AG10803 (cell line): ENCODE measurements at places on chromosomes 11 and 22.

DNA sequence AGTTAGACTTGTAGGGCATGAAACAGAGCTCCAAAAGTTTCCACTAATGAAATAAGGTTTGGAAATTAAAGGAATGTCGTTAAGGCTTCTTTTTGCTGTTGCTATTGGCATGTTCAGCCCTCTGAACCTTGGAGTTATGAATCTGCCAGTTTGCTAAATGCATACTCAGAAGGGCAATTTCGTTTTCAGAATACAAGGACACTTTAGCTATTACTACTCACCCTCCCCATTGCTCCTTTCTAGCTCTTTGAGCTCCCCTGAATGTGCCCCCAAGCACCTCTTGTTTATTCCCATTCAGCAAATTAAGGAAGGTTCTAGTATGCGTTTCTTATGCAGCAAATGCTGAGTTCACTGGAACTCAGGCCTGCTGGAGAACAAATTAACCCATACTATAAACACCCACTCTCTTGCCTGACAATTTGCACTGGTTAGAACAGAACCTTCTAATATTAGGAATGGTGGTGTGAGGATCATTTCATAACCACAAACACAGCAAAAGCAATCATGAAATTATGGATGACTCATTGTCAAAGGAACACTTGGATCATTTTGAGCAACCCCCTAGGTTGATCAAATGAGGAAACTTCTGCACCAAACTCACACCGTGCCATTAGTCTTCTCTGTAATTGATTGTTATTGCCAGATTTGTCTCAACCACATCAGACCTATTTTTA, 26.2 kb upstream of the LIN7C start:
- DNase-seq: peak; percentile 31

GRCh38 chr11:100857236-100858005, 170.3 kb downstream of the ARHGAP42 start:
- DNase-seq: no peak

DNA sequence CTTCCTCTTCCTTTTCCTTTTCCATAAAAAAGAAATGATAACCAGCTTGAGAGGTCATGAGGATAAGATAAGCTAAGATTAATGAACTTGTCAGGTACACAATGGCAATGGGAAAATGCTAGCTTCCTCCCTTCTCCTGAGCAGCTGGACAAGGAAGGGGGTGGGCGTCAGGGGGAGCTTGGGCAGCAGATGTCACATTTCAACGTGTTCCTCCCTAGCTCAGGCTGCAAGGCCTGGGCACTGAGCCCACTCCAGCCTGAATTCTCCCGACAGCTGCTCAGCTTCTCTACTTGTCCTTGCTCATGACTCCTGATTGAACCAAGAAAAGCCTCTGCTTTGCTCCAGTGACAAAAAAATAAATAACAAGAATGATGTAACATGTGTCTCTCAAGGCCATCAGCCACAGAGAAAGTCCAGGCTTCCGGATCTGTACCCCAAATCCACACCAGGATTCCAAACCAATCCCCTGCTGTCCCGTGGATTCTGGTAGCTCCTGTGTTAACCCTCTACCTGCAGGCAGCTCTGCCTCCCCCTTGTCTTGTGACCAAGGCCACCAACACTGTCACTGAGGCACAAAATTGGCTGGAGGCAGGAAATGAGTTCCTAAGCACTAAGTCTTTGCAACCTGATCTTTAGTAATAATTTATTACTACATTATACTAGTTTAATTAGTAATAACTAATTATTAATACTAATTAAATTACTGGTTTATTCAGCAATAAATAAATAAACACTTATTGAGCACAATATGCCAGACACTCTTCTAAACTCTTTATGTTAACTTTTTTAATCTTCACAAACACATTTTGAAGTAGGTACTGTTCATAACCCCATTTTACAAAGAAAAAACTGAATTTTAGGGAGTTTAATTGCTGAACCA, 146.5 kb downstream of the CCDC34 start:
- peak; percentile 73 for DNase-seq

GRCh38 chr11:78540256-78540655, 34.4 kb downstream of the NARS2 start:
- no peak for DNase-seq

- peak; percentile 47 for DNase-seq
Observed at GRCh38 chr11:126282361-126282735, 545 bp upstream of the TIRAP start.

- DNase-seq: no peak
Observed at GRCh38 chr11:88618327-88619070, 281.0 kb upstream of the CTSC start.

- DNase-seq: no peak
Observed at GRCh38 chr11:11373934-11374333, 20.9 kb upstream of the CSNK2A3 start.

- DNase-seq: peak; percentile 56
Observed at GRCh38 chr22:39207141-39208012, 37.4 kb downstream of the PDGFB start.

- DNase-seq: no peak
Observed at GRCh38 chr11:121448431-121448941, 3.6 kb upstream of the SORL1 start.
